Stimulated activated CD8-positive, alpha-beta memory T cell treated with anti-CD3 and anti-CD28 coated beads, Interleukin-4, amount 100 ng/mL, for 4 hours (primary cell): ENCODE measurements at places on chromosomes 5 and 9.

- no peak for DNase-seq
These were observed 30.5 kb downstream of the COL27A1 start for GRCh38 chr9:114185570-114186490.

- no peak for DNase-seq
These were observed 90.7 kb upstream of the PTCH1 start for GRCh38 chr9:95607507-95607906.

DNA sequence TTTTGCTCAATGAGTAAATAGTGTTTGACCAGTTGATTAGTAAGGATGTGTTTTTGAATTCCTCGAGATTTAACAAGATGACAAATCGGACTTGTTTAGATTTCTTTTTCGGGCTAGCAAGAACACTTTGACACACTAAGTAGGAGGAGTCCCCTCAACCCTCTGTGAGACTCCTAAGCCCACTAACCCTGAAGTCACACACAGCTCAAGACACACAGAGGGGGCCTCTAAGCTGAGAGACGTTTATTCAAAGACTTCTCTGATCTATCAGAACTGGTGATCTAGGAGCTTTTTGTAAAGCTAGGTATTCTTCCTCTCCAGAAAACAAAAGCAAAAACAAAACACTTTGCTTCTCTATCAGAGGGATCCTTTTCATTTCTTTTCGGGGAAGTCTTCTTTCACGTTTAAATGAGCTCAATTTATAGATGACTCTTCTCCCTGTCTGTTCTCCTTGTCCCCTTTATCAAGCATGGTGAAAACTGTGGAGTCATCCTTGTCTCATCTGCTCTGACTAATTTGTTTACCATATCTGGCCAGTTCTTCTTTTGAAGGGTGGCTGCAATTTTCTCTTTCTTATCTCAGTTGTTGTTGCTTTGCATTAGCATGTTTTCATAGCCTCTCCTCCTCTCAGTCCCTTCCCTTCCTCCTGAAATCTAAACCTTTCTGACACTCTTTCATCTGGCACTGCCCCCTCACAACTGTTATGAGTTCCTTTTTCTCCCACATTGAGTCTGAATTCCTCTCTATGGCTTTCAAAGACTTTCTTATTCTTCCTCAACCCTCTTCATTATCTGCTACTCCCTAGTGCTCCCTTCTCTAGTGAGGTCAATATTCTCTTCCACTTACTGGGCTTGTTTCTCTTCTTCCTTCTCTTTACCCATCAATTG is 68.5 kb upstream of the RAI14 start:
- no peak for DNase-seq

DNA sequence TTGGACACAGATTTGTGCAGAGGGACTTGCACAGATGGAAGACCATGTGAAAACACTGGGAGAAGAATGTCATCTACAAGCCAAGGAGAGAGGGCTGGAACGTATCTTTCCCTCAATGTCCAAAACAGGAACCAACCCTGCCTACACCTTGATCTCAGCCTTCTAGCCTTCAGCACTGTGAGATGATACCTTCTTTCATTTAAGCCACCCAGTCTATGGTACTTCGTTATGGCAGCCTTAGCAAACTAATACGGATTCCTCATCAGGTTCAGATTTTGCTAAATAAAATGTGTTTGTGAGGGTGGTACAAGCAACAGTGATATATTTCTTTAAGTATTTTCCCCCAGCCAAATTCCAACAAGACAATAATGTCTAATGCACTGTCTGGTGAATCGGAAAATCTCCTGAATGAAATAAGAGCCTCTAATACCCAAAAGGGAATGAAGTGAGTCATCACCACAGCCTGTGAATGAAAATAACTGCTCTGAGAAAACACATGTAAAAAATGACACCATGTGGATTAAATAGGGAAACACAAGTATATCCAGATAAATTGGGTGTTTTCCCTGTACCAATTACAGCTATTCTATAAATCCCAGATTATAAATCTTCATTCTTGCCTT is 182.8 kb upstream of the TARS1 start:
- no peak for DNase-seq
